ENCODE measurements at places on chromosomes 4 and X.

DNA sequence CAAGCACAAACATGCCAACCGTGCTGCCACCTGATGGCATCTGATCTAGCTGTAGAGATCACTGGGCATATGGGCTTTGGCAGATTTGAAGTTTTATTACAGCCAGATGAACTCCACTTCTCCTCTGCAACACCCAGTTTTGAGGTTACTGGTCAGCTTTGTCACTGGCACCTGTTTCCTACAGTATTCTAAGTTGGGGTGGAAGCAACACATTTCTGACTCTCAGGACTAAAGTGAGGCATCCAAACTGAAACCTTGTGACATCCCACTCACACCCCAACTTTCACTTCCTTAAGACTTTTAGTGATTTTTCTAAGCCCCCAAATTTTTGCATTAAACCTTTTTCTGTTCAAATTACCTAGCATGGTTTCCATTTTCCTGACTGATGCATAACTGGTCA is 115.1 kb upstream of the PCDH18 start:
- DNase-seq, result no peak

DNA sequence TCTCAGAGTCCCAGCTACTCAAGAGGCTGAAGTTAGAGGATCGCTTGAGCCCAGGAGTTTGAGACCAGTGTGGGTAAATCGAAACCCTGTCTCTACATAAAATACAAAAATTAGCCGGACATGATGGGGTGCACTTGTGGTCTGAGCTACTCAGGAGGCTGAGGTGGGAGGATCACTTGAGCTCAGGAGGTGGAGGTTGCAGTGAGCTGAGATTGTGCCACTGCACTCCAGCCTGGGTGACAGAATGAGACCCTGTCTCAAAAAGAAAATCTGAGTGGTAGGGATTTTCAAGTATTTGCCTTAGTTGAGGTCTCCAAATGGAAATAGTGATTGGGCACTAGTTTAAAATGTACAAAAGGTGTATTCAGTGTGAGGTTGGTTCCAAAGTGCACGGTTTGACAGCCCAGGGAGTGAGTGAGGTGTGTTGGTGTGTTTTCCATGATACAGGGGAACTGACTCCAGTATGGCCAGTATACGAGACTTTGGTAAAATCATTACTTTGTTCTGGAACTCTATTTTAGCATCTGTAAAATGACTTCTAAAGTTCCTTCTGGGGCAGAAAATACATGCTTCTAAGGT is 13.8 kb downstream of the ADD1 start:
- no peak for DNase-seq

DNA sequence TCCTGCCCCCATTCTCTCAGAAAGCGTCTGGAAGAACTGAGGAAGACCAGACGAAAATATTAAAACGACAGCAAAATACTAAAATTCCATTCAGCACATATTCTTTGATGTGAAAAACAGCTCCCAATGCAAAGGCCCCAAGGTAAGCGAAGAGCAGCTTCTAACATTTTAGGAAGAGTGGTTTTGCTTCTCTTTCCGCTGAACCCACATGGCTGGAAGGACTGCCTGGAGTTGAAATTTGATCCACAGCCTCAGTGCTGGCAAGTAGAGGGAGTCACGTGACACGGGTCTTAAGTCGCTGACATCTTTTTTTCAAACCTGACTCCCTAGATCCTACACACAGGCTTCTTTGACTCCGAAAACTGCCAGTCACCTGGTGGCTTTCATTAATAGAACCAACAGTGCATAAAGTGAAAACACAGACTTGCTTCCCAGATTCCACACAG is at the start of gene FAM13A:
Gene FAM13A, minus strand, starts transcription at position 233 of the 446 bp plus-strand sequence. Its CDS starts 221 bp downstream, at position 12.
- DNase-seq, result peak; percentile 95

GRCh38 chrX:38965888-38966287 is 164.6 kb downstream of the MID1IP1 start:
- no peak for DNase-seq

DNA sequence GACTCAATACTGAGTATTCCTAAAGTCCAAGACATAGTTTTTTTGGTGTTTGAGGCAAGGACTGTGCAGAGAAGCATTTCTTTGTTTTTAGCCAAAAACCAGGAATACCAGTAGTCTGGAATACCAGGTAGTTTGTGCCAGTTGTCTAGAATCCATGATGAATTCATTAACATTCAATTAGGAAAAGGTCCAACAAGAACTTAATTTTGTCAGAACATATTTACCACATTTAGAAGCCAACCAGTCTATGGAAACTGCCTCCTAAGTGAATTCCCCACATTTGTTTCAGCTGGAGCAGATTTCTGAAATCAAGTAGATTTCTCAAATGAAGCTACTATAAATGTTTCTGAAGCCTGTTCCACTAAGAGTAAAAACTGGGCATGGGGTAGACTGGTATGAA is 1584.8 kb upstream of the ADGRL3 start:
- no peak for DNase-seq

- DNase-seq, result no peak
Observed at GRCh38 chr4:8203817-8204216, 4.7 kb downstream of the SH3TC1 start.

- DNase-seq, result no peak
Observed at GRCh38 chr4:176631611-176632010, 161.1 kb downstream of the VEGFC start.

- peak; percentile 14 for DNase-seq
Observed at GRCh38 chr4:2186133-2186864, 55.6 kb downstream of the HAUS3 start.

GRCh38 chr4:85402371-85402770 is 72.6 kb upstream of the ARHGAP24 start:
- DNase-seq, result peak; percentile 92

- DNase-seq, result no peak
Observed at GRCh38 chrX:41236629-41237028, 97.3 kb upstream of the DDX3X start.

DNA sequence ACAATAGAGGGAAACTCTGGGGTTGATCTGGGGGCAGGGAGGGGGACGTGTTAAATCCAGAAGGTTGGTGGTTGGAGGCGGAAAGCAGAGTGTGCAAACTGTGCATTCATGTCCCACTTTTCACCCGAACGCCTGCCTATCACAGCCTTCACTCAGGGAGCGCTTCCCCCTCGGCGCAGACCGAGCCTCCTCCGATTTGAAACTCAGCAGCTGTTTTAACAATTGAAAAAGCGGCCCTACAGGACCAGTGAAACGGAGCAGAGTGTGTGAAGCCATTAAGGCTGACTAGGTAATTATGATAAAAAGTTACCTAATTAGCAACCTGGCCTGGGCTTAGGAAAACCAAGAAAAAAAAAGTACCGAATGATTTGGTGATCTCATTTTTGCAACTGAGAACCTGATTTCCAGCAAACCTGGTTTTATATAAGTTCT is 685 bp upstream of the NDNF start:
- DNase-seq, result peak; percentile 35

GRCh38 chrX:2513121-2513664 is 12.4 kb upstream of the DHRSX start:
- no peak for DNase-seq

GRCh38 chrX:139554376-139554775 is 23.8 kb downstream of the F9 start:
- no peak for DNase-seq

- no peak for DNase-seq
Observed at GRCh38 chrX:24799078-24799477, 105.4 kb downstream of the POLA1 start.

DNA sequence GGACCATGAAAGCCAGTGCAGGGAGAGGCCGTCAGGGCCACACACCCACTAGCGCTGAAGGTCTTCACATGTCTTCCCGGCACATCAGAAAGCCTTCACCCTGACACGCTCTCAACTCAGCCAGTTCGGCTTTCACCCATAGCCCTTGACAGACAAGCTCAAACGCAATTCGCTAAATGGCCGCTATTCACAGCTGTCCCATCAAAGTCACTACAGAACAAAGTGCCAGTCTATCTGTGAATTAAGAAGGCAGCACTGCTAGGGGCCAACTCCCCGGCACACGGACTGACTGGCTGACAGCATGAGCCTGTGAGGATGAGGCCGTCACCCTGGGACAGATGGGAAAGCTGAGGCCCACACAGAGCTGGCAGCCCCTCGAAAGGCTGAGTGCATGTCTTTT is 45.7 kb downstream of the ACOX3 start:
- no peak for DNase-seq

GRCh38 chr4:109077505-109077904 is 225.0 kb downstream of the COL25A1 start:
- peak; percentile 32 for DNase-seq

- DNase-seq, result no peak
Observed at GRCh38 chrX:13153796-13154195, 109.4 kb upstream of the FAM9C start.

GRCh38 chr4:153084224-153084979 is 119.8 kb upstream of the TRIM2 start:
- DNase-seq, result no peak

DNA sequence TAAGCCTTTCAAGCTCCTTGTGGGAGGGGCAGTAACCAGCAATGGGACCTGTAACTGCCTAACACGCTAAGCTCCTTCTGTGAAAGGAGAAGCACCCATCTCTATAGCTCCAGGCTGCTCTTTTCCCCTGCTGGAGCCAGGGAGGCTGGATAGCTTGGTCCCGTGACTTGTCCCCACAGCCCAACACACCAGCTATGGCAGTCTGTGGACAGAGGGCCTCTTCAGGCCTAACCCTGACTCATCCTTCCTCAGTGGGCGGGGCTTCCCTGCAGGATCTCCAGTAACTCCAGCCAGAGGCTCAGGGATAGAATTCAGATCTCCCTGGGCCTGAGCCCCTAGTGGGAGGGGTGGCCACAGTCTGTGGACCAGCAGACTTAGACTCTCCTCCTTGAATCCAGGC is 1290.1 kb downstream of the PCDH7 start:
- DNase-seq, result no peak

DNA sequence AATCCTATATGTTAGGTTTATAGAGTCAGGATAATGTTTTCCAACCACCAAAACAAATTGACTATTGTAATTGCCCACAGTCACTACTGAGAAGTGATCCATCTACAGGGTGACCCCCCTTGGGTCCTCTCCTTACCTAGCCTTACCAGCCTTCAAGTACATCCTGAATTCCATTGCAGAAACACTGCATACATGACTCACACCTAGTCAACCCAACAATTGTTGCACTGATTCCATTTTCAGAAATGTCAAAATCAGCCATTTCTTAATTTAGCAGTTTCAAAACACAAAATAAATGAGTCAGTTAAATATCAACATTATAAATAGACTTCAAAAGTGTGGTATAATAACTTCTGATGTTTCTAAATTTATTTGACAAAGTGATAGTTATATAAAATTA is 106.3 kb upstream of the TNIP3 start:
- DNase-seq, result no peak

- DNase-seq, result no peak
Observed at GRCh38 chr4:67459164-67459563, 86.1 kb downstream of the CENPC start.

DNA sequence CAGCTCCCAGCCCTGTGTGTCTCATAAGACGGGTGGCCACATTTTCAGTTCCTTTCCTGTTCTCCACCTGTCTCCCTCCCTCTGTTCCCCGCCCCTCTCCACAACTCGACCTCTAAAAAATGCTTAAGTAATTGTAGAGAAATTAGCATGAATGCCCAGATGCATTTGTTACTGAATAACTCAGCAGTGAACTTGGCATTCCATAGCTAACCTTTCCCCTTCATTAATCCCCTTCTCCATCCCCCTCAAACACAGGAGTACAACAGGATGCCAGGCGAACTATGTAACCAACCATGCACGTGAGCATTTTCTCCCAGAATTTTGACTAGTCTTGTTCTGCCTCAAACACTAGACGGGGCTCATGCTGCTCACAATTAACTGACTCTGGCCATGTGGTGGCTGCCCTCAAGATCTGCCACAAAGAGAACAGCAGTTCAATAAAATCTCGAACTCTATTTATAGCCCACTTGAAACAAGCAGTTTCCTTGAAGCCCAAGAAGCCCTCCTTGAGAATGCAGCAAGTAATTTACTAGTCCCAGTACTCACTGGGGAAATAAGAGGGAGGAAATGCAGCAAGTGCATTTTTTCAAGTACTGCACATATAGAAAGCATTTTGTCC is 351.2 kb downstream of the ARHGAP24 start:
- peak; percentile 75 for DNase-seq

DNA sequence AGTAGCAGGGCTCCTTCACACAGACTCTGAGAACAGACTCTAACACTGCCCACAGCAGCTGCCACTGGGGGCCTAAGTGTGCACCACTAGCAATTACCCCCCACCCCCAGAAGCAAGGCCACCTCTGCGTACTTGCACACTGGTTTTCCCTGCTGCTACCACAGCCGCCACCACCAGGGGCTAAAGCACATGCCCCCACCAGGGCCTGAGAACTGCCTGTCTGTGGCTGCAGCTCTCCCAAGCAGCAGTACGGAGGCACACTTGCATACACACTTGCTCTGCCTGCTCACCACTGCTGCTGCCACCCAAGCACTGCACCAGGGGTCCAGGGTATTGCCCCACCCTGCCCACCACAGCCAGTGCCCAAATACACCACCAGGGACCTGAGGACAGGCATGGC is 59.6 kb downstream of the SCML2 start:
- no peak for DNase-seq

DNA sequence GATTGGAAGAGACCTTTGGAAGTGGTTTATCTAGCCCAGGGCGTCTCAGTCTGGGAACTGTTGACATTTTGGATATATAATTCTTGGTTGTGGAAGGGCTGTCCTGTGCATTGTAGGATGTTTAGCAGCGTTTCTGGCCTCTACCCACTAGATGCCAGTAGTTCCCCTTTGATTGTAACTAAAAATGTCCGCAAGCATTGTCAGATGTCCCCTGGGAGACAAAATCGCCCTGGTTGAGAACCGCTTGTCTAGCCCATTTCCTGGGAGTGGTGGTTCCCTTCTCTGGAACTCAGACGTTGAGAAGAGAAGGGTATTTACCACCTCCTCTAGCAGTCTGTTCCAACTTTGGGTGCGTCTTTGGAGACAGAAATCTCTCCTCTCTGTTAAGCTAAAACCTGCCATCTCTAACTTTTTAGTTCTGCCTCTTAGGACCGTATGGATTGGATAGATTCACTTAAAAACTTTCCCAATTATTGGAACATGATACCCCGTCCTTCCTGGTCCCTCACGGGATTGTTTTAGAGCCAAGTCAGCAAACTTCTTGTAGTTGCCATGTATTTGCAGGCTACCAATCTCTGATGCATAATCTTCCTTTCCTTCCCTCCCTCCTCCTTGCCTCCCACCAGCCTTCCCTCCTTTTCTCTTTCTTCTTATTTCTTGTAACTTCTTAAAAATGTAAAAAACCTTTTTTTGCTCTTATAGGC is 13.9 kb downstream of the TMEM165 start:
- DNase-seq, result peak; percentile 68

DNA sequence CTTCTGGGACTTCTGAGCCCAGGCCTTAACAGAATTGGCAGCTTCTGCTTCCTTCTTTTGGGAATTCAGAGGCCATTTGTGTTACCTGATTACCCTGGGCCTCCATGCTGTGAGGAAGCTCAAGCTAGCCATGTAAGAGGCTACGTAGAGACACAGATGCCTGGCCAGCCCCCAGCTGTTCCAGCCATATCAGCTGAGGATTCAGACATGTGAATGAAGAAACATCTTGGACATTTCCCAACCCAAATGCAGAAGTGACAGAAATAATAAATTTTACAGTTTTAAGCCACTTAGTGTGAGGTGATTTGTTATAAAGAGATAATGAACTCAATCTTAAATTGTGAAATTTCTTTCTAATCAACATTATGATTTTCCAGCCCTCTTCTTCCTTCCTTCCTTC is 18.7 kb upstream of the ZNF827 start:
- no peak for DNase-seq

Measured in fibroblast of skin of abdomen (primary cell).